ENCODE measurements at places on chromosomes 1 and 21. TPM values are rescaled to one million over a fixed set of nuclear protein-coding genes. Genes with fewer than 3 reads are reported as not detected.

- H3K36me3 ChIP-seq = no peaks in the 10 kb centered on the region
- H3K4me3 ChIP-seq = no peak overlapping the region
- H3K4me1 ChIP-seq = no peaks in the 10 kb centered on the region
- H3K27me3 ChIP-seq = no peaks in the 10 kb centered on the region
Measured at GRCh38 chr1:60419023-60419422, 345.5 kb upstream of the C1orf87 start.

- H3K4me1 ChIP-seq = peaks cover 30% of the 10 kb centered on the region
- H3K27me3 ChIP-seq = no peaks in the 10 kb centered on the region
- DNase-seq = no peak
- H3K4me3 ChIP-seq = no peak overlapping the region
Measured at GRCh38 chr1:226568077-226568831, 19.7 kb downstream of the STUM start.

- DNase-seq = no peak
- H3K36me3 ChIP-seq = peaks cover 4% of the 10 kb centered on the region
- H3K4me1 ChIP-seq = peaks cover 34% of the 10 kb centered on the region
- H3K27me3 ChIP-seq = no peaks in the 10 kb centered on the region
- no peak overlapping the region for H3K4me3 ChIP-seq
- no peak overlapping the region for H3K27ac ChIP-seq
Measured at GRCh38 chr1:204475656-204476432, 18.8 kb downstream of the PIK3C2B start.

The MIS18A gene
- total RNA-seq = 6.7 TPM

The LCE1E gene
- total RNA-seq = not detected

The TMEM222 gene
- total RNA-seq = 22.6 TPM

The KRTAP11-1 gene
- total RNA-seq = not detected

Measured in spinal cord (tissue), 10 donors.